ENCODE measurements at places on chromosomes 3 and 15.

GRCh38 chr15:93372208-93372864 lies 283.3 kb upstream of the RGMA start:
- DNase-seq = no peak

- no peak for DNase-seq
Observed at GRCh38 chr3:138389841-138390581, 41.6 kb downstream of the MRAS start.

DNA sequence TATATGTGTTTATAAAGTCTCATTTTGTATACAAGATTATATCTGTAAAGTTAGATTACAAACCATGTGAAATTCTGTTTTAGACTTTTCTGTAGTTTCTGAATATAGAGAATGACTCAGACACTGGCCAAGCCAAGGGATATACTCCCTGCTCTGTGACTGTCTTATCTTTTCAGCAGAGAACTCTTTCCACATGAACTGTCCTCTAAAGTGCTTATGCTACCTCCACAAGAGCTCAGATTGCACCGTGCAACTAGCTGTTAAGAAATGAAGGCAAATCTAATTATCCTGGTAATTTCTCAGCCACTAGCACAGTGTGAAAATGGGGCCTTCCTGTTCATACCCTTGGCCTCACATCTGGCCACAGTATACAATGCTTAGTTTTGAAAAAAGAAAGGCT lies 44.3 kb upstream of the CPNE4 start:
- DNase-seq = no peak

GRCh38 chr15:75573648-75574384 lies 5.3 kb downstream of the PTPN9 start:
- DNase-seq = no peak

DNA sequence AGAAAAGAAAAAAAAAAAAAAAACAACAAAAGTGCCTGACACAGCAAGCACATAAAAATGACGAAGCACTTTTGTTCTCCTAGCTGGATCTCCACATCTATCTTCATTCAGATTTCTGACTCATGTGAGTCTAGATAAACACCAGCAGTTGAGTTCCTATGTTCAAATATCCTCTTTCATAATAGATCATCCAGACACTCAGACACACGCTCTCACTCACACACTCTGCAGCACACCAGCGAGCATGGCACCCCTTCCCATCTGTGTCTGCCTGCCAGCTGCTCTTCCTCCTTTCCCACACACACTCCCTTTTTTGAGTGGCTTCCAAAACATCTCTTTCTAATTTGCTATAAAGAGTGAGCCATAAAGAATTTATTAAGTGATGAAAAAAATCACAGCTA lies 19.8 kb upstream of the CELF6 start:
- no peak for DNase-seq

DNA sequence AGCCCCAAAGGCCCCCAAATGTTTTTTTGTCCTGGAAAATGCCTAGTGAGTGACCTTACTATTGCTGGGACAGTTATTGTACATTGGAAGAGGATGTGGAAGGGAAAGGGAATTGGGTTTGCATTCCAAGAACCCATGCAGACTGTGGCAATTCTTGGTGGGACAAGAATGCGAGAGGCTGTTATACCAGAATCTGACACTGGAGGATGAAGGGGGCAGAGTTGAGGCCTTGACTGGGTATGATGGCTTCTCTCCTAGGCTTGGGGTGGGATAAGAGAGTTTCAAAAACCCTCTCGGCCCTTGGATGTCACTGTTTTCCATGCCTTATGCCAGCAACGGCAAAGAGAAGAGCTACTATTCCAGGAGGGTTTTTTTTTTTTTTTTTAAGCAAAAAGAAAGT lies 25.3 kb downstream of the IL16 start:
- DNase-seq = no peak

GRCh38 chr3:158233791-158234190 lies 123.9 kb downstream of the RSRC1 start:
- DNase-seq = no peak

DNA sequence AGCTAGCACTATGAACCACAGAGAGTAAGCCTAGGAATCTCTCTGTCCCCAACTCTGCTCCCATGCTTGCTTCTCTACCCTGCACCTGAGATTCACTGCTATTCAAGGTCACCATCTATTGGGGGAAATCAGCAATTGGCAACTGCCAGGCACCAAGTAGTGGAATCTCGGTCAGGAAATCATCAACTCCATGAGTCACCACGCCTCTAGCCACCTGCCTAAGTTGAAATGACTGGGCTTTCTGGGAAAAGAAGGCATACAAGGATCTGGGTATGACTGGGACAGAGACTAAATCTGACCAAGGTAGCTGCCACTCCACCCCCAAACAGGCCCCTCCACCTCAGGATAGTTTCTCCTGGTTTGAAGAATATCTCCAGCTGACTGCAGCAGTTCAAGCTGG lies 464.1 kb upstream of the CBLB start:
- DNase-seq = no peak

GRCh38 chr3:69458803-69459365 lies 73.0 kb upstream of the FRMD4B start:
- no peak for DNase-seq

GRCh38 chr15:81284256-81285031 lies 39.5 kb downstream of the STARD5 start:
- DNase-seq = no peak

- no peak for DNase-seq
Observed at GRCh38 chr3:94961423-94962100, 898.7 kb downstream of the NSUN3 start.

GRCh38 chr15:90432253-90432652 lies 44.2 kb downstream of the IQGAP1 start:
- DNase-seq = no peak

- no peak for DNase-seq
Observed at GRCh38 chr3:17802950-17803349, 60.5 kb upstream of the TBC1D5 start.

GRCh38 chr3:3170998-3171397 lies 8.5 kb downstream of the CRBN start:
- DNase-seq = no peak

DNA sequence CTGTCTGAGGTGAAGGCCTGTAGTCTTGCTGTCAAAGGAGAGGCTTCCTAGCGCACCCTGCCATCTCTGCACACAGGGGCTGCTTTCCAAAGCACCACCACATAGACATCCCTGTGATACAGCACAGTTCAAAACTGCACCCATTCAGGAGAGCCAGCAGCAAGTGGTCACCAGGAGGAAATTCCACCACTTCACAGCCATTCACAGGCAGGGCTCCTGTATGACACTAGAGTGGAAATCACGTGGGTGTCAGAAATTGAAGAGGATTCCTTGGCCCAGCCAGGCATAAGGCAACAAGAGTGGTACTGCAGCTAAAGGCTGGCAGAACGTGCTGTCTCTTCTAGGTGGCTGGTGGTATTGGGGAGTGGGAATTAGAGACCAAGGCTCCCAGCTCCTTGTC lies 102.8 kb downstream of the RFTN1 start:
- no peak for DNase-seq

GRCh38 chr15:52086011-52086786 lies 26.4 kb downstream of the BCL2L10 start:
- no peak for DNase-seq

- DNase-seq = no peak
Observed at GRCh38 chr15:82647045-82647834, at the start of gene CPEB1. Gene CPEB1, minus strand, starts transcription at chr15:82647363. Its CDS starts 18,904 bp downstream, at chr15:82628459.

GRCh38 chr3:150150633-150151032 lies 179.9 kb upstream of the PFN2 start:
- DNase-seq = no peak

DNA sequence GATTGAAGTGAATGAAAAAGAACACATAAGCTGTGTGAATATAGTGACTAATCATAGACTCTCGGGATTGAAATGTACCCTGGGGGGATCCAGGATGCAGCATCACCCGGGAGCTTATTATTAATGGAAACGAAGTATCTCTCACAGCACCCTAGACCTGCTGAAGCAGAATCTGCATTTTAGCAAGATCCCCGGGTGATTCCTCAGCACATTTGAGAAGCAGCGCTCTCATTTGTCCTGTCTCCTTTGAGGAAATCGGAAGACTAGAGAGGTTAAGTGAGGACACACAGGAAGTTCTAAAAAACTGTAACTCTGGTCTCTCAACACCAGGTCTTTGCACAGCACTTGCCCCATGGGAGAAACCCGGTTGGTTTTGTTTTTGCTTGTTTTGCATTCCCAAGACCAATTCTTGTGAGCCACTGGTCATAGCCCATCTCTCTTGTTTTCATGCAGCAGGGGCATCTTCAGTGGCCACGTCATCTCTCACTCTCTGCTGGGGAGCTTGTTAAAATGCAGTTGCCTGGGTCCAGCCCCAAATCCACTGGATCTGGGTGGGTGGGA lies 30.2 kb downstream of the ZNF710 start:
- DNase-seq = no peak

DNA sequence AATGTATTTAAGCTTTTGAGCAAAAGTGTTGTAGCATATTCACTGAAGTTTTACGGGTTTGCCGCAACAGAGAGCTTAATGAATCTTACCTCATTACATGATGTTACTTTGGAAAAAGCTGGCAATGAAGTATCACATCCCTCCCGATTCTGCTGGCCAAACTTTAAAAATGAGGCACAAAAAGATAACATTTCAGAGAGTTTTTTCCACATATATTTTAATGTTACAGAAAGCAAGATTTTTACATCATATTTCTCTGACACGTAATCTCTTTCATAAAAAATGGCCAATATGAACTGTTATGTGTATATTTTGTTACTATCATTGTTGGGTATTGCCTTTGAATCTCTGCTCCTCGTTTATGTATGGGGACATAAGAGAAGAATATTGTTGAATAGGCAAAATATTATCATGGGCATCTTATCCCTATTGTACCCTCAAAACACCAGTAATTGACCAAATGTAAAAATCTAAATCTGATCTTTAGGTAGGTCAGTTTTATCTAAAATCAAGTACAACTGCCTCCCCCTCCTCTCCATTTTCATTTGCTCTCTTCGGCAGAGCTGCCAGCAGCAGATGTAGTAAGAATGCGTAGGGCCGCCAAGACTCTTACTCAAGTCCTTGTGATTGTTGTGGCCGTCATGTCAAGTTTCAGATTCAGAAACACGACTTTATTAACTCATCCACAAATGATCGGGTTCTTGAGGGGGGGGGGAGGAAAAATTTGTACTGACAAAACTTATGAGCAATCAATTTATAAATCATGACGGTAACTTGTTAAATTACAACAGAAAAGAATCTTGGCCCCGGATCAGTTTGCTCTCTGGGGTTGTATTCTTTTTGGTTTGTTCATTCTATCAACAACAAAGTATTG lies 106.7 kb upstream of the THRB start:
- DNase-seq = no peak

DNA sequence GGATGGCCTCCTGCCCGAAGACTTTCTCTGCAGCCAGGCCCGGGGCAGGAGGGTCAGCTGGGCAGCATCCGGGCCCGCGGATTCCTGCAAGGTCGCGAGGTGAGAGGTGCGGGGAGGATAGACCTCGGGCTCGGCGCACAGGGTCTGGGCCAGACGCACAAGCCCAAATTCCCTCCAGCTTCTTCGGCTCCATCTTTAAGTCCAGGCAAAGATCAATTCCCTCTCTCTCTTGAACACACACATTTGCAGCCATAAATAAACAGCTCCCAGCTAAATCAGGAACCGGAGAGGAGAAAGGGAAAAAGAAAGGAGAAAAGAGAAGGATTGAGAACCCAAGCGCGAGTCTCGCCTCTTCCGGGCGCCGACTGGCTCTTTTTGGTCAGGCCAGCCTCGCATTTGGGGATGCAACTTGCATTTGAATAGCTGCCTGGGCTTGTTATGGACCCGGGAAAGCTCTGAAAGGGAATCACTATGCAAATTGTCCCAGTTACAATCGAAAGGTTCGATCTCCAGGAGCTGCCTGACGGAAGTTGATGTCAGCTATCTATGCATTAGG lies 14.5 kb upstream of the ONECUT1 start:
- DNase-seq = no peak

DNA sequence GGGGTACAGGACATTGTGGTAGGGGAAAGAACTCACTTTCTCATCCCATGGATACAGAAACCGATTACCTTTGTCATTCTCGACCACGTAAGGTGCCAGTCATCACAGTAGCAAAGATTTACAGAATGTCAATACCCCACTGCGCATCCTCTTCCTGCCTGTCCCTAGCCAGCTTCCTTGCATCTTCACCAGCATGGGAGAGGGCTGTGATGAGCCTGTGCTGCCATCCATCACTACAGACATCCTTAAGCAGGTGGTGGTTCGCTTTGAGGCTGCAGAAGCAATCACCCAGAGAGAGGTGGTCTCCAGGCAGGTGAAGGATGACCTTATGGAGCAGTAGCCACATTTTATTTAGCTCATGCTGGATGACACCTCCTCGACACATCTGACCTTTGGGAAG lies 23.3 kb upstream of the ARIH1 start:
- no peak for DNase-seq
